Neural crest cell (in vitro differentiated cells): ENCODE measurements at places on chromosomes 3 and 15. TPM values are rescaled to one million over a fixed set of nuclear protein-coding genes. Genes with fewer than 3 reads are reported as not detected.

DNA sequence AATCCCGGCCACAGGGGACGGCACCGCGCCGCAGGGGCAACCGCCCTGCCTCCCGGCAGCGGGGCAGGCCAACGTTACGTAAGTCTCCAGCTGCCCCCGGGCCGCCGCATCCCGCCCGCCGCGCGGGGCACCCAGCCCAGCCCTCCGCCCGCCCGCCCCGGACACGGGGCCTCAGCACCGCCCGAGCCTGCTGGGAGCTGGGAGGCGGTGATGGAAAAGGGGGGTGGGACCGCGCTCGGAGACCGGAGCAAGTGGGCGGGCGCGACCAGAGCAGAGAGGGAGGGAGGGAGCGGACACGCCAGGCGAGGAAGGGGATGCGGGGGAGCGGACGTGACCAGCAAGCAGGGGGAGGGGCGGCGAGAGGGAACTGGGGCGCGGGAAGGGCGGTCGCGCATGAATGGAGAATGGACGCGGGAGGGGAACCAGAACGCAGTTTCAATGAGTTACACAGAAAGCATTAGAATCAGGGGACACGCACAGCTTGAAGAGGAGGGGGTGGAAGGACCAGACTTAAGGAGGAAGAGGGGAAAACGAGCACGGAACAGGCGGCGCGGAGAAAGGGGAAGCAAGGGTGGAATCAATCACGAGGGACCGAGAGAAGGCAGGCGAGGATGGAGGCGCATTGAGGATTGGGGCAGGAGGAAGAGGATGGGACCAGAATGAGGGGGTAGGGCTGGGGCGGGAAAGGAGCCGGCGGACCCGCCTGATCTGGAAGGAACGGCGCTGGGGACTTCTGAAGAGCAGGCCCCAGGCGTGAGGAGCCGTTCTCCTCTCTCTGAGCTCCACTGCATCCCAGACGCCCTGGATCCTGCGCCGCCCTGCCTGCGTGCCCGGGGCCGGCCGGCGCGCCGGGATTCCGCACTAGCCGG, 559 bp downstream of the PKM start:
- DNase-seq, result peak; percentile 91

GRCh38 chr3:31724116-31724515, 191.4 kb downstream of the STT3B start:
- no peak for DNase-seq

GRCh38 chr15:40360015-40360414, 2.0 kb downstream of the DISP2 start:
- no peak for DNase-seq

GRCh38 chr15:44289259-44289790, 806 bp downstream of the GOLM2 start:
- DNase-seq, result no peak

DNA sequence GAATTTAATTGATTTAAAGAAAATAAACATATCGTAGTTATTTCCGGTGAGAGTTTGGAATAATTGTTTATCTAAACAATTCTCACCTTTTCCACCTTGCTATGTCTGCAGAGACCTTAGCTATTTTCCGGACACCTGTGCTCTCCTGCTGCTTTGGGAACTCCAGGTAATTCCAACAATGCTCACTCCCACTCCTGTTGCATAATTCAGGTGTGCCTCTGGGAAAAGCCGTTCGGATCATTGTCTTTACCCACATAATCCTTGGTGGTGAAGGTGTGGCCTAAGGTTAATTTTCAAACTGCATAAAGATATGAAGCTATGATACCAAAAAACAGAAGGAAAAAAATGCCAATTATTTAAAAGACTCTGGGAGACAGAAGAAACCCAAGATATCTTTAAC, 59.4 kb downstream of the LDHAL6B start:
- no peak for DNase-seq

- DNase-seq, result no peak
Measured at GRCh38 chr3:125045965-125046364, 9.8 kb downstream of the HEG1 start.

DNA sequence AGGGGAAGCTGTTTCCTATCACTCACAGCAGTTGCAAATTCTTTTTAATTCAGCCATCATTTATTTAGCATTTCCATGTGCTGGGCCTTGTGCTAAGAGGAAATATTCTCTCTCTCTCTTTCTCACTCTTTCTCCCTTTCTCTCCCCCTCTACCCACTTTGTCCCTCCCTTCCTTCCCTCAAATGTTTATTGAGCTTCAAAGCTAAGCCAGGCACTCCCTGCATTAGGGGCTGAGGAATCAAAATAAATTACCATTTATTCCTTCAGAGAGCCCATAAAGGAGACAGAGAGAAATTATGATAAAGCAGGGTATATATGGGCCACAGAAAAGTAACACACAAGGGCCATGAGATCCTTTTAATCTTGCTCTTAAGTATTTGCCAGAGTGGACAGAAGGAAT, 6.8 kb downstream of the TMPRSS7 start:
- DNase-seq, result no peak

DNA sequence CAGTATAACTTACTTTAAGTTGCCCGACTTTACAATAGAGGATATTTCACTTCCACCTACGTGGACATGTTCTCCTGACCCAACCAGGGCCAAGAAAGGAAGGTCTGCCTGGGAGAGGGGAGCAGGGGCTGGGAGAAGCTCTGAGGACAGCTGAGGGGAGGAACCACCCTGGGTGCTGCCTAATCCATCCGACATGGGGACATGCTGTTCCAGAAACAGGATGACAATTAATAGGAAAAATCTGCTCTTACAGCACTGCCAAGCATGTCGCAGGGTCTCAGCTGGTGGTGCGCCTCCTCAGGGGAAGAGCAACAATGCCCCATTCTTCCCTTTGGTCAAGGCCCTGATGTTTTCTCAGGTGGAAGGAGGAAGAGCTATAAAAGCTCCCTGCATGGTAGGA, 132.3 kb downstream of the NTRK3 start:
- no peak for DNase-seq

- DNase-seq, result no peak
Measured at GRCh38 chr3:56980798-56981390, 79.6 kb upstream of the SPATA12 start.

- no peak for DNase-seq
Measured at GRCh38 chr3:62159709-62160092, 213.6 kb downstream of the FEZF2 start.

- DNase-seq, result peak; percentile 69
Measured at GRCh38 chr3:184361532-184361931, at the start of the genes CLCN2 and POLR2H. Gene CLCN2 (minus strand): TSS chr3:184361605. CDS start chr3:184361479, 126 bp downstream. Gene POLR2H (plus strand): TSS chr3:184361710. CDS start chr3:184363493, 1,783 bp downstream.

DNA sequence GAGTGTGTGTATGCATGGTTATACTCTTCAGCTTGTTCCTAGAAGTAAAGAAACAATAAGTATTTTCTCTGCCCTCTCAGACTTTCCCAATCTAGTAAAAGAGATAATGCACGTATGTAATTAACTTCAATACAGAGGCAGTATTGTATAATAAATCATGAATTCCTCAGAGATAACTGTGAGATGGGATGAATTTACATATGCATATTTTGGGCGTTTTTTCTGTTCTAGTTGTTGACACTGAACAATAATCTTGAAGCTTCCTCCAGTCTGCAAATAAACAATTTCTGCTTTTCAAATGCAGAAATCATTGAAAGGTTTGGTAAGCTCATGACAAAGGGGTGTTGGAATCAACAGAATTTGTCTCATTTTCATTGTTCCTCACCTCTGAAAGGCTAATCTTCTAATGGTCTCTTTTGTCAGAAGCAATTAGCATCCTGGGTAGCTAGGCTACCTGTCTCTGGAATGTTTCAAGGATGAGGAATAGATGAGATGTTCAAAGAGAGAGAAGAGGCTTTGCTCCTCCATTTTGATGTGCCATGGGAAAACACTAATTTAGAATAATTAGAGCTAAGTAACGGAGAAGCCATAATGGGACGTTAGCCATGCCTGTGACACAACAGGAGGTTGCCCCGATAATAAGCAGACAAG, 43.3 kb upstream of the SIAH2 start:
- DNase-seq, result no peak

Gene ESYT3
- total RNA-seq, result 0.44 and 1.1 TPM in 2 replicates

Gene TTLL13
- 0.19 TPM in 1 of 2 replicates, not detected in the other for total RNA-seq

Gene SKOR1
- 0.36 and 0.49 TPM in 2 replicates for total RNA-seq
